ENCODE measurements at places on chromosomes 1 and 21.

GRCh38 chr1:227092069-227092468 is 152.0 kb downstream of the COQ8A start:
- DNase-seq, result no peak

DNA sequence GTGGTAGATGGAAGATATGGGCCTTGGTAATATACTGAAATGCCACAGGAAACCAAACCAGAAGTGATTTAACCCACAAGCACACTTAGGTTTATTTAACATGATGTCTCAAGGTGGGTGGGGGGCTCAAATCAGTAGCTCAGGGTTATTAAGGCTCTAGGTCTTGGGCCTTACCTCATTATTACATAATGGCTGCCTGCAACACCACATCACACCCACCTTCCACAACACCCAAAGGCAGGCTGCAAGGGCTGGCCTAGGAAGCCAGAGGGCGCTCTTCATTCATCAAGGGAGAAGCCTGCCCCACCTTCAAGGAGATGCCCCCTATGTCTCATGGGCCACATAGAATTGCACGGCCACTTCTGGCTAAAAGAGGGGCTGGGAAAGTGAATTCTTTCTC is 6.0 kb downstream of the TFF1 start:
- no peak for DNase-seq

- no peak for DNase-seq
These were observed 11.0 kb upstream of the CTRC start for GRCh38 chr1:15427280-15427666.

- DNase-seq, result no peak
These were observed 253.2 kb downstream of the TOMM20 start for GRCh38 chr1:234875328-234875952.

- DNase-seq, result no peak
These were observed 210.6 kb downstream of the ROR1 start for GRCh38 chr1:63984257-63984929.

- no peak for DNase-seq
These were observed 62.6 kb upstream of the MACF1 start for GRCh38 chr1:39141925-39142324.

Measured in amniotic stem cell (primary cell).